ENCODE measurements at places on chromosomes 13 and 19.
A peak's percentile ranks its signal among the peaks of the same experiment; 100 is the strongest.

- no peak for DNase-seq
Measured at GRCh38 chr13:31073859-31074718, 87.6 kb downstream of the HSPH1 start.

- peak; percentile 72 for DNase-seq
Measured at GRCh38 chr13:24267274-24267673, 42.1 kb upstream of the C1QTNF9 start.

GRCh38 chr13:45833242-45833641 is 18.3 kb downstream of the SIAH3 start:
- no peak for DNase-seq

DNA sequence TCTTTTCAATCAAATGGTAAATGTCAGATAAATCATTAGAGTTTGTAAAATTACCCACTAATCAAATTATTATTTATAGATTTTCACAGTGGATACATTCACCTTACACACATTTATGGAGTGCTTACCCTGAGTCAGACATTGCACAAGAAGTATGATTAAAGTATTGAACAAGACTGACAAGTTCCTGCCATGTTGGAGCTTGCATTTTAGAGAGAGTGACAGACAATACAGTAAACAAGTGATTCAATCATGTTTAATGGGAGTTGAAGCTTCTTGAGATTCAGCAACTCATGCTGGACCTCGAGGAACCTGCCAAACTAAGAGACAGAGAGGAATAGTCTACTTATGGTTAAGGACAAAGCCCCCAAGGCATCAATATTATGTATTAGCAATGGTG is 487.8 kb downstream of the PCDH17 start:
- no peak for DNase-seq

- DNase-seq: peak; percentile 33
Measured at GRCh38 chr13:110113284-110113764, 193.6 kb downstream of the COL4A1 start.

GRCh38 chr19:8490873-8491272 is 11.6 kb downstream of the PRAM1 start:
- no peak for DNase-seq

- no peak for DNase-seq
Measured at GRCh38 chr13:109968876-109969577, 182.6 kb upstream of the IRS2 start.

- no peak for DNase-seq
Measured at GRCh38 chr19:11267316-11268085, 5.2 kb upstream of the DOCK6 start.

- DNase-seq: no peak
Measured at GRCh38 chr13:101648766-101649487, 196.5 kb downstream of the ITGBL1 start.

- no peak for DNase-seq
Measured at GRCh38 chr13:96871469-96871868, 122.8 kb downstream of the OXGR1 start.

DNA sequence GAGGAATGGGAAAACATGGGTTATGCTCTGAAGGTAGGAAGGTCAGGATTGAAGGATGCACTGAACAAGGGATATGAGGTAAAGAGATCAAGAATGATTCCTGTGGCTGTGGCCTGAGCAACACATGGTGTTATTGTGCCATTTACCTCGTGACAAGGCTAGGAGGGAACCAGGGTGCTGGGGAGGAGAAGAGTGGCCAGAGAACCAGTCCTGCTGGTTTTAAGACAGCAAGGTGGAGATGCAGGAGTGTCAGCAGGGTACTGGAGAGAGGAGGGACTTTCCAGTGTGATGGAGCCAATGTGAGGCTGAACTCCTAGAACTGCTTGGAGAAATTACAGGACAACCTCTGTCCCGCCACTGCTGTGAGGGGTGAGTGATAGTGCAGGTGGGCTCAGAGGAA is 282.4 kb downstream of the MYO16 start:
- DNase-seq: no peak

DNA sequence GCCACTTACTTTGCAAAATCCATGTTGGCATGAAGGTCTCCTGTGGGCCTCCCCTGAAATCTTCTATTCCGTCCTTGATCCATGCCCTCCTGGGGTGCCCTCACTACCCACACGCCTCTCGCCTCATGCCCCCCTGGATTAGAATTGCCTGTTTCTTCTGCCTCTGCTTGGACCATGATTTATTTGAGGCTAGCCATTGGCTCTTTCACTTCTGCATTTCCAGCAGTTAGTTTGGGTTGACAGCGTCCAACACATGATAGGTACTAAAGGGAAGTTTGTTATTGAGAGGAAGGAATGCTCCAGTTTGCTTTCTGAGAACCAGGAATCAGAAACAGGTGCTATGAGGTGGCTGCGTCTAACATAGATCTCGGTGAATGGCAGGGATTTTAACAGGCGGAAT is 30.5 kb upstream of the TPTE2 start:
- DNase-seq: peak; percentile 13

DNA sequence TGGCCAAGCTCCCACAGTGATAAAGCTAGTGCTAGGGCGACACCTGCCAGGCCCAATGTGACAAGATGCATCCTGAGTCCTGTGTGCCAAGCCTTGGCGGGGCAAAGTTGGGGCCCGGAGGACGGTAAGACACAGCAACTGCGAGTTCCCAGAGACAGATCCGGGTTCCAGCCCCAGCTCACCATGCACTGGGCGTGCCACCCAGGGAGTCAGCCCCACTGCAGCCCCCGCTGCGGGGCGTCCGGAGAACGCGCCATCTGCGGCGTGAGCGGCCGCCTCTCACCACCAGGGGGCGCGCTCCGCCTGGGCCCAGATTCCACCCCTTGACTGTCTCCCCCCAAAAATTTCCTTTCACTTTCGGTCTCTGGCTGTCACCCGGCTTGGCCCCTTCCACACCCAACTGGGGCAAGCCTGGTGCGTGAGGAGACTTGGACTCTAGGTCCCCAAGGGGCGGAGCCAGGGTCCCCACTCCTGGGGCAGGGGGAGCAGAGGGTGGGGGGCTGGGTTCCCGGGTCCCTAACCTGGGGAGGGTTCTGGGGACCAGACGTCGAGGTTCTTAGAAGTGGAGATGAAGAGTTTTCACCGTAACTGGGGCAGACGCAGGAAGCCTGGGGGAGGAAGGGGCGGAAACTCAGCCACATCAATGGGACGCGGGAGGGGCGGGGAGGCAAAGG is at the start of gene FLT3LG:
Gene FLT3LG, plus strand, starts transcription at position 348 of the 674 bp plus-strand sequence. CDS start 425 bp downstream, outside the sequence.
- DNase-seq: peak; percentile 69

DNA sequence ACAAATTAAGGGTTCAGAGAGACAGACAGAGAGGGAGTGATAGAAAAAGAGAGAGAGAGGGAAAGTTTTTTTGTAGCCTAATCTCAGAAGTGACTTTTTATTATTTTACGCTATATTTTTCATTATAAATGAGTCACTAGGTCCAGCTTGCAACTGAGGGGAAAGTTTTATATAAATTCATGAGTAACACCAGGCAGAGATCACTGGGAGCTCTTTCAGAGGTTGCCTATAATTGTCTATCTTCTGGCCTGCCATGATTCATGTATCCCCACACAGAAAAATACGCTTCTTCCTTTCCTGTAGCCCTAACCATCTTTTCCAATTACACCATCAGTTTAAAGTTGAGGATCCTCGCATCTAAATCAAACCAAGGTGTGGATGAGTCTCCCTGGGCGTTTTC is 467.9 kb downstream of the SLITRK1 start:
- no peak for DNase-seq

- DNase-seq: no peak
Measured at GRCh38 chr19:16614941-16615340, 13.1 kb downstream of the MED26 start.

DNA sequence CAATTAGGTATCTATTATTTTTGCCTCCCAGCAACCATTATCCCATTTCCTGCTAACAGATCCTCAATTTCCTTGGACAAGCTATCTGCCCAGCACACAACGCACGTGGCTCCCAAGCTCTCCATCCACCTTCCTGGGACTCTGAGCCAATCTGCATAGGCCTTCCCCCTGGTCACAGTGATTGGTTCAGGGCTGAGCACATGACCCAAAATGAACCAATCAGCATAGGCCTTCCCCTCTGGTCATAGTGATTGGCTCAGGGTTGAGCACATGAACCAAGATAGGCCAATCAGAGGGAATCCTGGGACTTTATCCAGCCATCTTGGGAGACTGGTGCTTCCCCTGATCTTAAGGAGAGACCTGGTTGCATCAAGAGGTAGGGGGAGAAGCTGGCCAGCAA is 5.8 kb downstream of the CPAMD8 start:
- DNase-seq: peak; percentile 29

GRCh38 chr13:96525715-96526114 is 435.8 kb downstream of the HS6ST3 start:
- DNase-seq: no peak

DNA sequence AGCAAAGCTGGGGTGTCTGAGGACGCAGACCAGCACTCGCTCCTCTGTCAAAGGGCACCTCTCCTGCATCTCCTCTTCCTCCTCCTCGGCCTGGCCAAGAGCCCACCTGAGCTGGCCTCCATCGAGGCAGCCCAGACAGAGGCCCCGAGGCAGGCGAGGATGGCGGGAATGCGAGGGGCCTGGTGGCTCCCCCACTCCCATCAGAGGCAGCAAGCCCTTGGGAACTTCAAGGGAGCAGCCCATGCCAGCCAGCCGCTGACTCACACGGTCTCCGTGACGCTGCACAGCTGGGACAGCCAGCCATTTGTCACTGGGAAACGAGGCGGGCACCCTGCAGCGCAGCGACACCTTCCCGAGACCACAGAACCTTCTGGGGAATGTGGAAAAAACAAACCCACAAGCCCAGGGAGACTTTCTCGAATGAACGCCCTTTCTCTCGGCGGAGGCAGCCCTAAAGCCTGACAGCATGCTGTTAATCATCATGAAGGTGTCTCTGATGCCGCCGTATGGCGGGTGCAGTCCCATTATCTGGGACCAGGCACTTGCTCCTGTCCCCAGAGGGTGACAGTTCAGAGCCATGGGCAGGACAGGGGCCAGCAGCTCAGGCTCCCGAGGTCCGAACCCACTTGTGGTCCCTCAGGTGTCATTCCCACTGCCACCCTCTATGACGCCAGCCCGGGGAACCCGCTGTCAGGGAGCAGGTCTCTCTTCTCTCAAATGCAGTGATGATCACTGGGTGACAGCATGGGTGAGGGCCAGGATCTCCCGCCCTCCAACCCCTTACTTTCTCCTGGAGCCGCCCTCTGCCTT is 53.0 kb downstream of the PEPD start:
- no peak for DNase-seq

DNA sequence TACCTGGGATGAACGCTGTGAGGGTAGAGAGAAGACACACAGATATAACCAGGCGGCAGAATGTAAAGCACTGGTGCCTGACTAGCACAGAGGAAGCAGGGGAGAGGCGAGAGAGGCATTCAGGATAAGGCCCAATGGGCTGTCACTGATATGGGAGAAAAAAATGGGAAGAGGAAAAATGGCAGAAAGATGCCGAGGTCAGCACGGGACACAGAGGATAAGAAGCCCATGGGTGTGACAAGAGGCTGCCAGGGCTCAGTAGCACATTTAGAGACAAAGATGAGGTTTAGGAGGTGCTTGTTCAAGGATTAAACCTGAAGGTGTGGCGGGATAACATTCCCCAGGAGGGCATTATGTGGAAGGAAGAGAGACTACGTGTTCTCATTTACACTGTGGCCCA is 5.6 kb downstream of the SMG9 start:
- DNase-seq: no peak

DNA sequence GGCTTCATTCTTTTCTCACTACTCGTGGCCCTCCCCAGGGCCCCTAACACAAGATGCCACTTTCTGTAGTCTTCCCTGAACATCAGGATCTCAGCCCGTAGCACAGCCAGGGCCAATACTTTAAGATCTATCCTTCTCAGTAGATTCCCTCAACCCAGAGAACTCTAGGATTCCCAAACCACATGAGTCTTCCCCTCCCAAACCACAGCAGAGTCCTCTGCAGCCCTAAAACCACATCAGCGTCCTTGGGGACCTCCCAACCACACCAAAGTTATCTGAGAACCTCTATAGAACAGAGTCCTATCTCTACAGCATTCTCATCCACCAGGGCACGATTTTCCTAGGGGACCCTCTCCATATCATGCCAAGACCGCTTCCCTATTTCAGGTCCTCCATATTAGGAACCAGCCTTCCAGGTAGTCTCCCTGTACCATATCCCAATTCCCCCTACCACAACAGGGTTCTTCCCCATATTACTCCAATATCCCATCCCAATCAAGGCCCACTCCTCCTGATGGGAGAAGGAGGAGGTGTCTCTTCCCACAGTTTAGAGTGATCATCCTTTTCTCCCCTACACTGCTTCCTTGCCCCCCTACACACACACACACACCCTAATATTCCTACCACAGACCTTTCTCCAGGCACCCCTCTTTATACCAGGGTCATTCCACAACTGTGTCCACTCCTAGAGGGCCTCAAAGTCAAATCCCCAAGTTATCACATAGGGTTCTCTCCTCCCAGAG is 1.4 kb downstream of the DYRK1B start:
- DNase-seq: no peak

DNA sequence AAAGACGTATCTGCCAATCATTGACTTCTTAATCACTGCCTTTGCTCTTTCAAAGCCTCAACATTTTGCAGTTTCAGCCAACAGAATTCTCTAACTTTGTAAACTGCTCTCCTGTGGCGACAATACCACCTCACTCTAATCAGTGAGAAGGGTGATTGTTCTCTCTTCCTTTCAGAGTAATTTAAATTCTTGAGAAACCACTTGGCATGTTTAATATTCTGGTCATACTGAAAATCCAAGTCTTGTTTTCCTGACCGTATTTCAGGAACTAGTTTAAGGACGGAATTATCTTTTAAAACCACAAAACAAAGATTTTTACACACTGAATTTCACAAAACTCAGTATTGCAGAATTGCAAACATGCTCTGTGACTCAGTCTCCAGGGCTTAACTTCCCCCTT is 5.2 kb upstream of the CDC16 start:
- DNase-seq: peak; percentile 33

GRCh38 chr13:50676602-50677001 is 166.9 kb downstream of the DLEU7 start:
- DNase-seq: no peak

- no peak for DNase-seq
Measured at GRCh38 chr13:21385710-21386109, 73.4 kb downstream of the ZDHHC20 start.

- no peak for DNase-seq
Measured at GRCh38 chr13:24203811-24204210, 43.3 kb downstream of the SPATA13 start.

GRCh38 chr19:18985257-18985656 is 44.2 kb upstream of the HOMER3 start:
- DNase-seq: peak; percentile 71

- no peak for DNase-seq
Measured at GRCh38 chr13:107450931-107451330, 764.4 kb downstream of the LIG4 start.
